NCI-H2029 (cell line): ENCODE measurements at places on chromosomes 7 and 10.

DNA sequence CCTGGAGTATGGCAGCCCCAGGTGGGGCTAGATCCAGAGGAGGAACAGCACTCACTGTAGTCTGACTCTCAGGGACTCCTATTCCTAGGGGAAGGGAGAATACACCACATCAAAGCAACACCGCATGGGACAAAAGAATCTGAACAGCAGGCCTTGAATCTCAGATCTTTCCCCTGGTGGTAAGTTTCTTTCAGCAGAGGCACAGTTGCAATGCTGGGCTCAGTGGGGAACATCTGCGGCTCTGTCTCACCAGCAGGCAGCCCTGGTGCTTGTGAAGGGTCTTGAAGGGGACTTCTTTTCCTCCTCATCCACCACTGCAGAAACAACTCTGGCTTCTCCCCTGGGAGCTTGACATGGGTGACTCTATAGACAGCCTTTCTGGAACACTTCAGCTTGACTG is 111.2 kb upstream of the ARHGAP21 start:
- no peak for DNase-seq

DNA sequence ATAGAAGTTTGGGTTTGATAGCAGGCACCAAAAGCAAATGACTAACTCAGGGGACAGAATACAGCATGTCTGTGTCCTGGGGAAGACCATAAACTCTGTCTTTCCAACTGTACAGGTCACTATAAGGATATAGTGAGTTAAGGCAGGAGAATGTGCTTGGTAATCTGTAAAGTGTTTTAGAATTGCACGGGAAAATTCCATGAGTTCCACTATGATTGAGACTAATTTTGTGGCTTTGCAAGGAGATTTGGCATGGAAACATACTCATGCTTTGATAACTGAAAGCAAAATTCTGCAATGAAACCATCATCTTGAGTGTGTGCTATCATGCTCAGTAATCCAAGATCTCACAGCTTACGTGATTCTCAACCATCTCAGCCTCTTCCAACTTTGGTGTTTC is 152.6 kb downstream of the PKD1L1 start:
- no peak for DNase-seq

GRCh38 chr10:78375854-78376785 is 342.5 kb downstream of the RPS24 start:
- DNase-seq, result no peak

DNA sequence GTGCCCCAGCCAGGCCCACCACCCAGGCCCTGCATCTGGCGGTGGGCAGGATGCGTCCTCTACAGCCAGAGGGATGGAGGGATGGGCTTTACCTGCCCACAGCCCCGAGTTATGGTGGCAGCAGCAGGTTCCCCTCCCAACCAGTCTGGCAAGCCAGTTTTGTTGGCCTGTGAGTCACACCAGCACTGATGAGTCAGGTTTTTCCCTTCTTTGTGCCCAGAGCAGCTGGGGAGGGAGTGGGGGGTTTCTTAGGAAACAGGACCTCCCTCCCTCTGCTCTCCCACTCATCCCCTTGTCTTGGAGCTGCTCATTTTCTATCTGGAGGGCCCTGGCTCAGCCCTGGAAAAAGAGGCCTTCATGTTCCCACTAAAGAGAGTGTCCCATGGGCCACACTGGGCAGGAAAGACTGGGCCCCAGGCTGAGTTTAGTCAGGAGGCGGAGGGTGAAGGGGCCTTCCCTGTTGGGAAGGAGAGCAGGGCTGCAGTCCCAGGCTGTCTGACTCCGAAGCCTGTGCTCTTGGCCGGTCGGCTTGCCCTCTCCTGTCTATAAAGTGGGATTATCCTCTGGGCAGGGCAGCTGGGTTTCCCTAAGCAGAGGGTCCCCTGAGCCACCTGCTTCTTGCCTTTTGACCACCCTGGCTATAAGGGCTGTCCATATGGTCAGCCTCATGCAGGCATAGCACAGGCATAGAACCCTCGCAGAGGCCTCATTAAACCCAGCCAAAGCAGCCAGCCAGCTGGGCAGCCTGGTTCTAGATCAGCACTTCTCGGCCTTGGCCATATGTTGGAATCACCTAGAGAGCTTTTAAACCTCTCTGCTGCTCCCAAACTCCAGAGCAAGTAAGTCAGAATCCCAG is 30.2 kb upstream of the ANKRD2 start:
- DNase-seq, result no peak

DNA sequence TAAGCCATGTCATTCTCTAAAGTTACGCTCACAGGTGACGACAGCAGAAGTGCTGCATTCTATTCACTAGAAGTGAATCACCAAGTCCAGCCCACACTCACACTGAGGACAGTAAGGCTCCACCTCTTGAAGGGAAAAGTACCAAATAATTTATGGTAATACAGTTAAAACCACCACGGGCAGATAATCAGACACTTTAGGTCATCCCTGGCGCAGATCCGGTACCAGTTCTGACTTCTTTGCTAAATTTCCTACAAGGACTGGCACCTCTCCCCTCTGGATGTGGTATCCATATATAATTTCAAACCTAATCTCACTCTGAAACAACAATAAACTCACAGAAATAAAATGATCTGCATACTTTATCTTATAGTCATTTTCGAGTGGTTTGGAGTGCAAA is 954.7 kb upstream of the GHITM start:
- no peak for DNase-seq

DNA sequence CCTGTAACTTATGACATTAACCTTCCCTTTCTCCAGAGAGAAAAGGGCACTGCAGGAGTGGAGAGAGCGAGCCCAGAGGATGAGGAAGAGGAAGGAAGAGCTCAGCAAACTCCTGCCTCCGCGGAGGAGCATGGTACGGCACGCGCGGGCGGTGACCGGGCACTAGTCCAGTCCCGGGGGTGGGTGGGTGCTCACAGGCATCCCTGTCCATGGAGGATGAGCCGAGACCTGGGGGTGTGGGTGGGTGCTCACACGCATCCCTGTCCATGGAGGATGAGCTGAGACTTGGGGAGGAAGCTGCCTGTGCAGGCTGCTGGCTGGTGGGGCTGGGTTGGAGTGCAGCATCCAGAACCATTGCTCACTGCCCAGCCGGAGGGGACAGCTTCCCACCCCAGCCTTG is 23.8 kb downstream of the LRRC27 start:
- no peak for DNase-seq

GRCh38 chr10:44660271-44660670 is 250.9 kb upstream of the TMEM72 start:
- DNase-seq, result no peak

DNA sequence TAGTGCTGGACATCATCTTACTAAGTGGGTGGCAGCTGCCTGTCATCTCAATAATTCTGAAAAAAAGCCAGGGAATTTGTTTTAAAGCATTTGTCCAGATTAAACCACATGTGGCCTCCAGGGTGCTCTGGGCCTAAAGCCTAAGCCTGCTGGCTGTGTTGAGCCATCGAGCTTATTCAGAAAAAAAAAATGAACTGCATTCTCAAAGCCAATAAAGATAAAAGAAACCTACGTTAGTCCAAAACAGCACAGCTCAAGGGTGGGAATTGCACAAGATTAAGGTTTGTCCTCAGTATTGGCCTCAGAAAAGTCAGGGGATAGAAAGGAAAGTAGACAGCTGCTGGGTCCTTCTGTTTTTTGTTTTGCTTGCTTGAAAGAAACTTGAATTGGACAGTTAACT is 22.6 kb upstream of the PRTFDC1 start:
- no peak for DNase-seq

DNA sequence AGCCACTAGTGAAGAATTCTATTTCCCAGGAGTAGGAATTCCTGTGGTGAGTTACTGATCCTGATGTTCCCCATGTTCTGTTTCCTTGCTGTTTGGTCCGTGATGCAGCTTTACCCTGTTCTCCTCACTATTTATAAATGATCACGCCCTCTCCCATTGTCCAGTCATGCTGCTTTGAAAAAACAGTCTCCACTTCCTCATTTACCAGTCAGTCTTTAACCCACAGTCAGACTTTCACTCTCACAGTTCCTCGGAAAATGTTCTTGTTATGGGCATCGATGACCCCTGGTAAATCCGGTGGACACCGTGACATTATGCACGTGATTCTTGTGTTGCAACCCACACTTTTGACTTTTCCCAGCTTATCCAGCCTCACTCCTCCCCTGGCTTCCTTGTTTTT is 14.4 kb downstream of the SCIN start:
- peak; percentile 17 for DNase-seq

GRCh38 chr10:22315455-22316285 is 518 bp upstream of the COMMD3 start:
- no peak for DNase-seq

DNA sequence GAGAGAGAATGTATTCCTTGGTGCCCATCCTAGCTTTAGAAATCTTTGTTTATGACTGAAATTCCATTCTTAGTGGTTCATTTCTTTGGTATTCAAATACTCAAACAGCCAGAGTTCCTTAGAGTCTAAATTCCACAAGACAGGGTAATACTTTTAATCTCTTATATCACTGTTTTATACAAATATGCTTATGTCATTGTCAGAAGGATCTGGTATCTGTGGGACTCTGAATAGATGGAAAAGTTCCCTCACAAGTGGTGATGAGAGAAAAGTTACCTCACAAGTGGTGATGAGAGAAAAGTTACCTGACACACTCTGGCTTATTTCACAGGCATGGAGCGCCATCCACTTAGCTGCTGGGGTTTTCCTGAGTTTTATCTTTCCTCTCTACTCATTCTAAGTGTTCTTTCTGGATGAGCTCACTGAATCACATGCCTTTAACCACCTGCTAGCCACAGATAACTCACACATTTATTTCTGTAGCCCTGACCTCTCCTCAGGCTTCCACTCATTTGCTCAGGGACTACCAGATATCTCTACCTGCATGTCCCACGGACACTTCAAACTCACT is 784.0 kb downstream of the SUGCT start:
- no peak for DNase-seq

DNA sequence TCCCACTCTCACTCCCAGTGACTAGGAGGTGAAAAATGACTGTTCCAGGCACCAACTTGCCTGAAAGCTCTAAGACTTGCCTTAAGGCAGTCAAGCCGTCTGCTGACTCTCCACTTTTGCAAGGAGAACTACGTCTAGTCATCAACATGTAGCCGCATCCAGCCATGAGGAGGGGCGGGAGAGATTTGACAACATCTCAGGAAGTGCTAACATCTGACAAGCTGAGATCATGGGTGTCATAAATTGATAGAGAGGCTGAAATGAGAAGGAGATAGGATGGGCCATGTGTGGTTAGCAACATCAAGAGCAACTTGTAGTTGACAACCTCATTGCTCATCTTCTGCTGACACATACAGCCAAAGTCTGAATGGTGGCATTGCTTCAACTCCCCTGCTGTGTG is 9.0 kb upstream of the TBXAS1 start:
- no peak for DNase-seq

GRCh38 chr10:77531441-77532001 is 106.1 kb downstream of the KCNMA1 start:
- no peak for DNase-seq

DNA sequence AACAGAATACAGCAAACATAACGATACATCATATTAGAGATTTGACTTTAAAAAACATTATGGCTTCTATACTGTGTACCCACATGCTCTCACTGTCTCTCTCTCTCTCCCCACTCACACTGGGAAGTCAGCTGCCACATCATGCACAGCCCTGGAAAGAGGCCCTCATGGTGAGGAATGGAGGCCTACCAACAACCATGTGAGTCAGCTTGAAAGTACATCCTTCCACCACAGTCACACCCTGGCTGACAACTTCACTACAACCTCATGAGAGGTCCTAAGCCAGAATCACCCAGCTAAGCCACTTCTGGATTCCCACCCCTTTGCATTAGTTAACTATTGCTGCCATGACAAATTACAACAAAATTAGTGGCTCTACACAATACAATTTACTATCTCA is 23.3 kb upstream of the GPR22 start:
- no peak for DNase-seq

DNA sequence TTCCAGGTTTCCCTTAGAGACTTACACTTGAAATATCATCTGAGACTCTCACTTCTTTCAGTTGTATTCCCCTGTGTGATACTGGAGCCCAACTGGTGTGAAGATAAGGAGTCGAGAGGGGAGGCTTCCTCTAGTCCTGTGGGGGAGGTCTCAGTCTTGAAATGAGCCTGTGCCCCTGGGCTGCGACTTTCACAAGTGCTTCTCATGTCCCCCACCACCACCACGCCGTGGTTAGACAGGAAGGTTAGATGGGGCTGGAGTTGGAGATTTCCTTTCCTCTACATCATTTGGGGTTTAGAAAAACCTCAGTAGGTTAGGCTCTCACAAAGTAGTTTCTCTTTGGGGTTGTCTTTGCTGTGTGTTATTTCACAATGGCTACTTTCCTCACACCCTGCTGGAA is 25.6 kb upstream of the MKX start:
- no peak for DNase-seq

- DNase-seq, result no peak
Observed at GRCh38 chr10:121664671-121665070, 66.4 kb upstream of the FGFR2 start.

- DNase-seq, result no peak
Observed at GRCh38 chr10:86287110-86287793, 79.3 kb downstream of the GRID1 start.

DNA sequence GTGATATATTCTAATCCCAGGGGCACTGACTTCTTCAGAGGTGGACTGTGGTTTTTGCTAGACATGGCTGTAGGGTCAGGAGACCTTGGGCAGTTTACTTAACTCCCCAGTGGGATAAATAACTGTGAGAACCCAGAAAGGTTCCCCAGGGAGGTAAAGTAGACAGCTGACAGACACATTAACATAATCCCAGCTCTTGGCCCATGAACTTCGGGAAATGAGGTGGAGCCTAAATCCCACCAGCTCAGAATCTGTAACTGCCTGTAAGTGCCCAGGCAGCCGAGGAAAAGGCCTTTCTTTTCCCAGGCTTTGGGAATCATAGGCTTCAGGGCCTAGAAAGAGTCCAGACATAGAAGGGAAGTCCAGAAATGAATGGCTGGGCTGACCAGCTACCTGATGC is 106.0 kb downstream of the LRRC18 start:
- no peak for DNase-seq

GRCh38 chr7:105306298-105306748 is 82.4 kb downstream of the SRPK2 start:
- DNase-seq, result no peak

DNA sequence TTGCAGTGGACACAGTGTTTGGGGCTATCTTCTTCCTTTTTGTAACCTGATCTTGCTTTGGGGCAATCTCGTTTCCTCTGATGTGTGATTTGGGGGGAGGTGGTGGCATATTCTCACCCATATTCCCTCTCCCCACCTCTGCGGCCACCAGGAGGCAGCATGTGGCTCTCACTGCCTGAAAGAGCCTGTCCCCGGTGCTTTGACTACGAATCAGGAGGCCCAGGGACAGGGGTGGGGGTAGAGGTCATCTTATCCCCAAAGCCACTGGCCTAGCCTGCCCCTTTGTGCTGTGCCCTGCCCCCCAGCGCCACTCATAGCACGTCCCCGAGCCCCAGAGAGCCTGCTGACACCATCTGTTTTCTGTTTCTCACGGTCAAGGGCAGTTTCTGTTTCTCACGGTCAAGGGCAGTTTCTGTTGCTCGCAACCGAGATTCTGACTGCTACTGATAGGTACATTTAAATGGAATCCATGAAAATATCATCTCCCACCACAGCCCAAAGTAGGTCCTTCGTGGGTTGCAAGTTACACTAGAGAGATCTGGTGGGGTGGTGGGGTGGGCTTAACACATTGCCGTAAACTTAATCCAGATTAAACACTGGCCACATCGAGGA is 28.2 kb downstream of the PHYH start:
- peak; percentile 16 for DNase-seq
